ENCODE measurements at places on chromosomes 2 and 18.

GRCh38 chr2:35933031-35933430 lies 422.5 kb upstream of the CRIM1 start:
- DNase-seq = no peak

DNA sequence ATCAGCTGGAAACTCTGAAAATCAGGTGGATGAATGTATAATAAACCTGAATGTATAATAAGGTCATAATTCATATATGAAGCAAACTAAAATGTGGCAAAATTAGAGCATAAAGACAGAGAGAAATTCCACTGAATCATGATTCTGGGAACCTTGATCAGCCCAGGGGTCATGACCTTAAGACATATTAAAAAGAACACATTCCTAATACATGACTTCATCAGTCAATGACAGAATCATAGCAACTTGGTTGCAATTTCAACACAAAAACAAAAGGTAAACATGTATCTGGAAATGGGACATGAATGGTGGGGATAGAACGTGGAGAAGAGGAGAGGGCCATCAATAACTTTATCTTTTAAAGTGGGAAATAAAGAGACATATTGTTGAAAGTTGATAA lies 17.6 kb downstream of the AFF3 start:
- DNase-seq = no peak

- no peak for DNase-seq
These were observed 733.6 kb upstream of the ZEB2 start for GRCh38 chr2:145253492-145253891.

- DNase-seq = no peak
These were observed 11.0 kb downstream of the CYP1B1 start for GRCh38 chr2:38064801-38065501.

DNA sequence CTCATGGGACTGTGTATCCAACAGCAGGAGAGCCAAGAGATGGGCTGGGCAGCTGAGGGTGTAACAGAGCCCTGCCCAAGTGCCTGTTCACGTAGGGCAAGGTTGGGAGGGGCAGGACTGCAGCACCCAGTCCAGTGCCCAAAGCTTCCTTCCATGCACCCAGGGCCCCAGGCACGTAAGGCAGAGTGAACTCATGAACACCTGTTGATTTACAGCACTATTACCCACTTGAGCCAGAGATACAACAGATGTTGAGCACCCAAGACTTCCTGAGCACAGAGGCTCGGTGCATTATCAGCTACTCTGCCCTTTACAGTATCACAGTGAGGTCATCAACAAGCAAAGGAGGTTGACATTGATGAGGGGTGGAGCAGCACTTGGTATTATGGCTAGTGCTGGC lies 50.2 kb upstream of the FHL2 start:
- no peak for DNase-seq

DNA sequence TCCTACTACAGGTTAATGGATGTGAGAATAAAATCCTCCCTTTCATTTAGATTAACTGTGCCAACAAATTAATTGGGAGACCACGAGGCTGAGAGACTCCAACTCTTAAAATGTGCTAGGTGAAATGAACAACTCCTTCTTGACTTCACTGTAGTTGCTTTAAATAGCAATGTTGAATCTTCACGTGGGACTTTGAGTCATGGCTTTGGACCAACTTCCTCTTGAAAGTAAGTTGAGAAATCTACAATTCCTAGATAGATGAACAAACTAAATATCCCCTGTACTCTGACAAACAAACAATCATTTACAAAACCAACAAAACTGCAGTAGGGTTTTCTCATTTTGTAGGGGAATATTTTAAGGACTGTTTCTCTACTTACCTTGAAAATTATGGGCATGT lies 291.9 kb upstream of the SPRED2 start:
- DNase-seq = peak; percentile 15

DNA sequence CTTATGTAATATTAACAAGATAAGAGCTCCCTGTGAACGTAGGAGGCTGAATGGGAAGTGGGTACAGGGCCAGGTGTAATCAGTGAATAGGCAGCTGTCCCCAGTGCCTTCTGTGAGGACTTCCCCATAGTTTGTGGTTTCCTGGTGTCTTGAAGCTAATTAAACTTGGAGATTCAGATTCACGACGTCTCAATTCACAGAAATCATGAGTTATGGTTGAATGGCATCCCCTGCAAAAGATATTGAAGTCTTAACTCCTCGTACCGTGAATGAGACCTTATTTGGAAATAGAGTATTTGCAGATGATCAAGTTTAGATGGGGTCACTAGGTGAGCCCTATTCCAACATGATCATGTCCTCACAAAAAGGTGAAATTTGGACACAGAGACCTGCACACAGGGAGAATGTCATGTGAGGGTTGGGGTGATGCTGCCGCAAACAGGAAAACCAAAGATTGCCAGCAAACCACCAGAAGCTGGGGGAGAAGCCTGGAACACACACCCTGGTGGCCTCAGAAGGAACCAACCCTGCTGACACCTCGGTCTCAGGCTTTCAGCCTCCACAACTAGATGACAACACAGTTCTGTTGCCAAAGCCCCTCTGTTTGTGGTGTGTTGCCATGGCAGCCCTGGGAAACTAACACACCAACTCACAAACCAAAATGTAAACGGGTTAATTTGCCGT lies 13.2 kb downstream of the ARL4C start:
- DNase-seq = peak; percentile 95
